ENCODE measurements at places on chromosomes 4 and X.

DNA sequence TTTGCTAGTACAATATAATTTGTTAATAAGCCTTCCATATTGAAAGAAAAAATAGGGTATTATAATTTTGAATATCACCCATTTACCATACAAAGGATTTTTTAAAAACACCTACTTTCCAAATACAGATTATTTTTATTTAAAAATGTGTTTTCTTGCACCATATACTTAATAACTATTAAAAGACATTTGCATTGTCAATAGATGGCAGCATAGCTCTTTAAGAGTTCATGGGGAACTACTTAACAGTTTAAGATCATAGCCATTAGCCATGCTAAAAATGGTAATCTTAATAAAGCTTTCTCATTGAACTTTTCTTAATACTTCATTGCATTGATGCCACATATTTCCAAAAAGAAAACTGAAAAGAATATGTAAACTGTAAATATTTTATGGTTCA lies 1995.9 kb downstream of the C4orf33 start:
- no peak for DNase-seq

DNA sequence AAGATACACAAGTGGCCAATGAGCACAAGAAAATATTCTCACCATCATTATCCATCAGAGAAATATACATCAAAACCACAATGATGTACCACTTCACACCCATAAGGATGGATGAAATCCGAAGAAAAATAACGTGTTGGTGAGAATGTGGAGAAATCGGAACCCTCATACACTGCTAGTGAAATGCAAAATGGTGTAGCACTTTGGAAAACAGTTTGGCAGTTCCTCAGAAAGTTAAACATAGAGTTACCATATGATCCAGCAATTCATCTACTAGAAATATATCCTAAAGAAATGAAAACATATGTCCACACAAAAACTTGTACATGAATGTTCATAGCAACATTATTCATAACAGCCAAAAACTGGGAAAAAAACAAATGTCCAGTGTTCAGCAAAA lies 18.5 kb upstream of the APBB2 start:
- DNase-seq: no peak

GRCh38 chrX:38452603-38453002 lies 100.2 kb downstream of the OTC start:
- DNase-seq: no peak

DNA sequence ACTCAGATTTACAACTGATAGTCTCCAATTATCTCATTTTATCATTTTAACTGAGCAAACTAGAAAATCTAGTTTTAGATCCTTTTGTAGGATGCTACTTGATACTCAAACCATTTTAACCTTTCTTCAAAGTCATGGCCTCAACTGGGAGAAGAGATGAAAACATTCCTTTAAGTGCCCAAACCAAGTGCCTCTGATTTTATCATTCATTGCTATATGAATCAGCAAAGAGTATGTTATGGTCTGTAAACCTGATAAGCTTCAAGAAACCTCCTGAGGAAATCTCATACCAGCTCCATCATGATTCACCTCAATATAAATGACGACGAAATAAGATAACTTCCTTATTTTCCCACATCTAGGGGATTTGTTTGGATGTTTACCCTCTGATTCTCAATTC lies 119.9 kb downstream of the FAM13A start:
- DNase-seq: no peak

DNA sequence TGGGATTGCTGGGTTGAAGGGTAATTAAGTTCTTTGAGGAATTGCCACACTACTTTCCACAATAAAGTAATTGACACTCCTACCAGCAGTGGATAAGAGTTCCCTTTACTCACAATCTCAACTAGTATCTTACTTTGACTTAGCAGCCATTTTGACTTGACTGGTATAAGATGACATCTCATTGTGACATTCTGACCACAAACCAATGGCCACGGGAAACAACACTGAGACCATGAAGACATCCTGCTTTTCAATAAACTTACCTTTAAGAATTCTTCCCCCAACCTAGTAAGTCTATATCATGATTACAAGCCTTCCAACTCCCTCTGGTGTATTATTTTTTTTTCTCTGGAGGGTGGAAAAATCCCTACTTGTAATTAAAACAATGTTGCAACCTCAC lies 66.9 kb upstream of the WDR1 start:
- DNase-seq: no peak

- DNase-seq: no peak
Measured at GRCh38 chr4:48698029-48698971, 81.8 kb downstream of the FRYL start.

DNA sequence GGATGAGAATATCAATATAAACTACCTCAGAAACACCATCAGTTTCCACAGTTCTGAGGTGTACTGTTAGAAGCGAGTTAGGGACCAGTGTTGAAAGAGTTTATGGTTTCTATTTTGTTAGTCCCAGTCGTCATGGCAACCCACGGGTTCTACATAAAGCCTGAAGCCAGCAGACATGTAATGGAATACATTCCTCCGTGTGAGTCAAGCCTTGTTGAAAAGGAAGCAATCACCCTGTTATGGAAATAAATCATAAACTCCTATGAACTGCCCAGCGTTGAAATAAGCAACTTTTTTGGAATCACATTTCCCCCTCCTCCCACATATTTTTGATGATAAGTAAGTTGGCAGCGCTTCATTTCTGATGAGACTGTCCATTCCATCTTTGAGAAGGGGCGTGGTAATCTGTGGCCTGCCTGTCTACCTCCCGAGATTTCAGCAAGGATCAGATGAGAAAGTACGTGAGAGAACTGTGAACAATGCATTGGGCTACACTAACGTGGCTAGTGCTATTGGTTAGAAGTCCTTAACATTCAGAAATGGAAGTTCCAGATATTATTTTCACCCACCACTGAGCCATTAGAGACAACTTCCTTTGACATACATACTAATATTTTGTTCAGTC lies 40.4 kb upstream of the PDHA1 start:
- no peak for DNase-seq

DNA sequence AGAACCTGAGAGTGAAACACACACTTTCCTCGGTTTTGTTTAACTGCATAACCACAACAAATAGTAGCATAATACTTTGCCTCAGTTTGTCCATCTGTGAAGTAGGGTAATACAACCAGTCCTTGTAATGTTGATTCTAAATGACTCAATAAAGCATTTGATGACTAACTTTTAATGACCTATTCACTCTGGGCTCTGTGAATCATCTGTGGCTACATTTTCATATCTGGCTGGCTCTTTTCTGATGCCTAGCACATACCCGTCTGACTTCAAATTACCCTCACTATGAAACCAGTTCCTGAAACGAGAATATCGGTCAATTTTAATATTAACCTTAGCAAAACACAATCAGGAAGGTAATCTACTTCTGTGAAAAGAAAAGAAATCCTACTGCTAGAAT lies 151.0 kb downstream of the SH2D1A start:
- no peak for DNase-seq

- DNase-seq: no peak
Measured at GRCh38 chr4:76055016-76055415, 19.1 kb upstream of the CXCL11 start.

DNA sequence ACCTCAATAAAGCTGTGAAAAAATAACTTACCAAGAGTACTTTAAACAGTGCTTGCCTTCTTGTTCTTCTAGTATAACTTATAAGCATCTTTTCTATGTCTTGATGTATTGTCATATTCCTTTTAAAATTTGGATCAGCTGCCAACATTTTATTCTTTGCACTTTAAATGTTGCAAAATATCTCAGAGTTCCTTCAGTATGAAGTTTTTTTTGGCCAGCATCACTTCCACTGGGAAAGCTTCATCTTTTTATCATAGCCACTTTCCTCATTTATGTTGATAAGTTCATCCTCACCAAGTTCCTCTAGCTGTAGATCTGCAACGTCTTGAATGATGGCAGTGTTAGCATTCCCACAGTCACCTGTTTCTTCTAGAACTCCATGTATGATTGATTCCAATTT lies 24.2 kb downstream of the CXorf58 start:
- no peak for DNase-seq

- no peak for DNase-seq
Measured at GRCh38 chr4:122083989-122084388, 68.1 kb upstream of the BLTP1 start.

GRCh38 chrX:83510510-83511062 lies 2.5 kb downstream of the POU3F4 start:
- no peak for DNase-seq

DNA sequence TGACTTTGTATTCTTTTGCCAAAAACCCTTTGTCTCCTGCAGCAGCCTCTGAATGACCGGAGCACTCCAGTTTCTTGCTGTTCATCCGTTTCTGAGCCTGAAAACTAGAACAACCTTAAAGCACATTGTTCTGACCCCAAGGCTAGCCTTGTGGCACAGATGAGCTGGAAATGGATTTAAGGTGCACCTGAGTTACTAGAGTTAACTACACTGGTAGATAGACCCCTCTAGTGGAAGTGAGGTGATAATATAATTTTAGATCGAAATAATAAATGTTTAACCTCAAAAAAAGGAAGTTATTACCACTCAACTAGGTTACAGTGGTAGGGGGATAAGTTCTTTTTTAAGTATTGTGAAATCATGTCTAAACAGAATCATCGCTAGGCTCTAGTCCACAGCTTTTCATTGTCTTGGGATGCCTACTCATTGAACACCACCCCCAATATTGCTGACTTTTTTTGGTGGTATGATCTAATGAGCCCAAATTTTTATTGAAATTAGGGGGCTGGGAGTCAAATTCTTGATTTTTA lies 2.7 kb downstream of the PLS3 start:
- DNase-seq: no peak

GRCh38 chrX:131830400-131831184 lies 192.5 kb upstream of the STK26 start:
- no peak for DNase-seq

DNA sequence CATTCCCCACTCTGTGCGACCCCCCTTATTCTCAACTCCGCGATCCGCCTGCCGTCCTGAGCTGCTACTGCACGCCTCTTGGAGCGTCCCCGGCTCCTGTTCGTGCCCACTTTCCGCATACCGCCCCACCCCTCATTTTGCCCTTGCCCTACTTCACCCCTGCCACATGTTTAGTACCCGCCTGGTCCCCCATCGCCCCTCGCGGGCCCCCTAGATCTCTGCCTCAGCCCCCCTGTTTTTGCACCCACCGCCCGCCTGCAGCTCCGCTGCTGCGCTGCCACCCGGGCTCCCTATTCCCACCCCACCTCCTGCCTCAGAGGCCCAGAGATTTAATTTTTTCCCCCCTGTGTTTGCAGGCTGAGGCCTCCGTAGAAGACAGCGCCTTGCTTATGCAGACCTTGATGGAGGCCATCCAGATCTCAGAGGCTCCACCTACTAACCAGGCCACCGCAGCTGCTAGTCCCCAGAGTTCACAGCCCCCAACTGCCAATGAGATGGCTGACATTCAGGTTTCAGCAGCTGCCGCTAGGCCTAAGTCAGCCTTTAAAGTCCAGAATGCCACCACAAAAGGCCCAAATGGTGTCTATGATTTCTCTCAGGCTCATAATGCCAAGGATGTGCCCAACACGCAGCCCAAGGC lies 1.4 kb downstream of the MAGED1 start:
- no peak for DNase-seq

DNA sequence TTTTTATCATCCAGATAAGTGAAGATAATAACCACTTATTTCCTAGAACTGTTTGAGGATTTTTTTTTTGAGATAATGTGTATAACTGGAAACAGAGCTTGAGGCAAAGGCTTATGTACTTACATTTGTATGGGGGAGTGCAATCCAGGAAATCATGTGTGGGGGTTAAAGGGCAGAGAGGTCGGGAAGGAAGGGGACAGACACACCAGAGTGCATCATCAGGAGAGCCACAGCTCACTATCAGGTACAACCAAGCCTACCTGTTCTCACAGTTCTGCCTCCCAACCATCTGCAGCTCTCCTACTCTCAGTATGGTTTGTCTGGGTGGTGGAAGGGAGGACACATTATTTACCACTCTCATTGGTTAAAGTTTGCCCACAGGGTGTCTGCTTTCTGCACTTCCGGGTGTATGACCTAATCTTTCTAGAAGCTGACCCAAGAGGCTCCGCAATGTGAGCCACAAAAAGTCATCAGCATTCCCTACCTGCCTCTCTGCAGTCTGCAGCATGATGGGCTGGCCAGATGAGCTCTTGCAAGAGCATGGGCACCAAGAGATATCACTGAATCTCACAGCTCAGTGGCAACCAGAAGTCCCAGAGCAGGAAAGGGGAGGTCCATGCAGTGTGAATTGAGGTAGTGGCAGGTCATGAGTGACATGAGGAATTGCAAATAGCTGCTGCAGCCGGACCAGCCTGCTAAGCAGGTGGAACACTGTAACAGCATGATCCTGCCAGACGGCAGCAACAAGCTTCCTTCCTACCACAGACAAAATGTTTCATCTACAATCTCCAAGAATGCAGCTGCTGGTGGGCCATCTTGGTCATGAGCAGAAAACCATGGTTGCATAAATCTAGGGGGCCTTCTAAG lies 36.9 kb upstream of the SPRY1 start:
- no peak for DNase-seq

DNA sequence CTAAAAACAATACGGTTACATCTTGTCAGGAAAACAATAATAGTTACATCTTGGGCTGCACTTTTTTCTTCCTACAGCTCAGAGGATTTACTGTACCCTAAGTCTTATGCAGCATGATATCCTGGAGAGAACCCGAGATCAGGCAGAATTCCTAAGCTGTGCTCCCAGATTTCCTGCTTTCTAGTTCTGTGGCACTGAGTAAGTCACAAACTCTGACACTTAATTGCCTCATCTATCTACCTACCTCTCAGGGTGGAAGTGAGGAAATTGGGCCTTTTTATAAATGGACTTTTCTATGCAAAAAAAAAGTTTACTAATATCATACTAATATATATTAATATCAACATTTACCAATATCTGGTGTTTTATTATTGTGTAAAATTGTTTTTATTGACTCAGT lies 438.5 kb downstream of the INPP4B start:
- DNase-seq: no peak

DNA sequence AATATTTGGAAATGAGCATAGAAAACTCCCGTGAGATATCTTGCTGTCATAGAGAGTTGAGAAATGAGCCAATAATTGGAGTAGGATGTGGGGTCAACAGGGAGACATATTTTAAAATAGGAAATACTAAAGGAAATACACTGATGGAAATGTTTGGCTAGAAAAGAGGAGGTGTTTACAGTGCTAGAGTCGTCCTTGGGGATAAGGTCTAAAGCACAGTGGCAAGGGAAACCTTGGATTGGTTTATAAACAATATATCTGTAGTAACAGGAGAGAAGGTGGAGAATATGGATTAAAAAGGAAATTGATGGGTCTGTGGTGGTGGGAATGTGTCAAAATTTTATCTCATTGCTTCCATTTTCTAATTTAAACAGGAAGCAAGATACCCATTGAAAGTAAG lies 82.1 kb downstream of the PPEF2 start:
- DNase-seq: no peak

DNA sequence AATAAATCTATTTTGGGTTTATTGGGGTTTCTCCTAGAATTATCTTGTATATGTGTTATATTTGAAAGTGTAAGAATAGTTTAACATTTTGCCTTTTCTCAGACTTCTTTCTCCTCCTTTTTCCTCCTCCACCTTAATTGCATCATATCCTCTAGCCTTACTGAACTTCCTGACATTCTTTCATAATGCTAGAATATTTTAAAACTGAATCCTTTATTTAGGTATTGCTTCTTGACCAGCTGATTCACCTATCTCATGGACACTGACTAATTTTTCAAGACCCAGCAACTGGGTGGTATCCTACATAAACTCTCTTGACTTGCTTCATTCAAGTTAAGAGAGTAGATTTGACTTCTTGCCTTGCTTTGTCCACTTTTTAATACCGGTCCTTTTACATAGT lies 1508.9 kb downstream of the STIM2 start:
- no peak for DNase-seq

Data from stimulated activated CD4-positive, alpha-beta T cell treated with anti-CD3 and anti-CD28 coated beads, Interleukin-1b, Interleukin-23, amount 100 ng/mL, for 1 hour (primary cell).